AML-193 (cell line): ENCODE measurements at places on chromosomes 5 and 9.

- no peak for DNase-seq
Measured at GRCh38 chr5:160349249-160349934, 21.0 kb downstream of the C1QTNF2 start.

DNA sequence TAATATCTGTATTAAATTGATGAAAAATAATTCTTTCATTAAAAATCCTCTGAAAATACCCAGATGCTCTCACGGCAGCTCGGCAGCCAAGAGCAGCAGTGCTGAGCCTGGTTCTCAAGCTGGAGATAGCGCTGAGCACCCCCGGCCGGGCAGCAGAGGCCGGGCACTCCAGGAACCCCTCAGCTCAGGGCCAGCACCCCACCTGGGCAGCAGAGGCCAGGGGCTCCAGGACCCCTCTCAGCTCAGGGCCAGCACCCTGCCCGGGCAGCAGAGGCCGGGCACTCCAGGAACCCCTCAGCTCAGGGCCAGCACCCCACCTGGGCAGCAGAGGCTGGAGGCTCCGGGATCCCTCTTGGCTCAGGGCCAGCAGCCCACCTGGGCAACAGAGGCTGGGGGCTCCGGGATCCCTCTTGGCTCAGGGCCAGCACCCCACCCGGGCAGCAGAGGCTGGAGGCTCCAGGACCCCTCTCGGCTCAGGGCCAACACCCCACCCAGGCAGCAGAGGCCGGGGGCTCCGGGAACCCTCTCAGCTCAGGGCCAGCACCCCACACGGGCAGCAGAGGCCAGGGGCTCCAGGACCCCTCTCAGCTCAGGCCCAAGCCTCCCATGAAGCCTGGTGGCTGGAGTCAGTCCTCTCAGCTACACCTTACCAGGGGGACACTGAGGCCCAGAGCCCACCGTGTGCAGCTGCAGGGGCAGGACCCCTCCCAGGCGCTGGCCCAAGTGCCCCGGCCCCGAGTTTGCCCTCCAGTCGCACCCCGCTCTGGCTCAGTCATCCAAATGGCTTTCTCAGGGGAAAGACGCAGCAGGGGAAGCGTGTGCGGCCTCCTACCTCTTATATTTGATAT is 21.7 kb downstream of the CLPTM1L start:
- no peak for DNase-seq

DNA sequence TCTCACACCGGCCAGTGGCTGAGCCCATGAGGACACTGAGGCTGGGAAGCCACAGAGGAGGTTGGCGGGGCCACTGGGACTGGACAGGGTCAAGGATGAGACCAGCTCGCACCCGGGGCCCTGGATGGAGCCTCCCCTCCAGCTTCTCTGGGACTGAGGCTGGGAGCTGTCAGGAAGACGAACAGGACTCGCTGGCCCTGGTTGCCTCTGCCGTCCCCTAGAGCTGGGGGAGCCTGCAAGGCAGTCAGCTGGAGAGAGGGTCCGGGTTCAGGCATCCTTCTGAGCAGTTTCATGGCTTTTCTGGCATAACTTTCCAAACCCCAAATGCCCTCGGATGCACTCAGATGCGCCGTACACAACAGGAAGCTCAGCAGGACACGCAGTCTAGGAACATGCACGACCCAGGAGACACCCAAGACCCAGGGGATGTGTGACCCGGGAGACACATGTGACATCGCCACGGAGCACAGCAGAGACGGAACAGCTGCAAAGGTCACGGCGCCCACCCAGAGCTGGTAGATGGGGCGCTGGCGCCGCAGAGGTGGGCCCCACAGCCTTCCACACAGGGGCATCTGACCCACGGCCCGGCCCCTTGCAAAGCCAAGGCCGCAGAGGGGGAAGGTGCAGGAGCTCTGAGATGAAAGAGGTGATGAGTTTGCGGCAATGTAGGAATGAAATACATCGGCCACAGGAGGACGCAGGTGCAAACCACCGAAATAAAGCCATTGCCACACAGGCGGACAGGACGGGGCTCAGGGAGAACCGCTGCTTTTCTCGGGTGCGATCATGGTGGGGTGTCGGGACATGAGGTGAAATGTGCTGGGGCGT is 17.1 kb downstream of the TPPP start:
- DNase-seq = no peak

DNA sequence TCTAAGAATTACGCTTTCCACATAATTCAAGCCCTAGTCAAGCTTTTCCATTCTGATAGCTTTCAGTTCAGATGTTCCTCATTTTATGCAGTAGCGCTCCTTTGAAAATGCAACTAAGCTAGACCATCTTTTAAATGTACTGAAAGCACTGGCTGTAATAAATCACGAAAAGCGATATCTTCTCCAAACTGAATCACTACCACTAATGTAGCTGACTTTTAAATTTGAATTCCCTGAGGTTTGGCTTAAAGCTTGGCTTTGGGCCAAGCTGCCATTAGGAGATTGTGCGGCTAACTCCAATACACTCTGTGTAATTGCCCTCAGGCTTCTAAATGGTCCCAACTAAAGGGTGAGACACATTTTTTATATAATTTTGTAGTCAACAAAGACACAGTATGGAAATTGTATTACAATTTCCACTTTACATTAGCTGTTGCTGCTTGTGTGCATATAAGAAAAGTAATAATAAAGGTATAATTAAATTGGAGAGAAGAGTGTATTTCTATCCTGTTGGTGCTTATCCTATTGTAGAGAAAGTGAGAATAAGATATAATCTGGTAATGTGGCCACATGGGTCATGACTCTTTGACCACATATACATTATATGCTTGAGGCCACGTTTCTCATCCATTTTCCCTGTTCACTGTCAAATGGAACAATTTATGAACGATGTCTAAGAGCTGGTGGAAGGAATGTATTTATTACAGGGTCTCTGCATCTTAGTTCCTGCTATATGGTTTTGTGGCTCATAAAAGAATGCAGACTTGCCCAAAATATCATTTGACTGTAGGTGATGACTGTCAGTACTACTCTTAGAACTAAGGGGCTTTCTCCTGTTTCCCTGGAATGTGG is 118.7 kb upstream of the TAF11L2 start:
- no peak for DNase-seq

DNA sequence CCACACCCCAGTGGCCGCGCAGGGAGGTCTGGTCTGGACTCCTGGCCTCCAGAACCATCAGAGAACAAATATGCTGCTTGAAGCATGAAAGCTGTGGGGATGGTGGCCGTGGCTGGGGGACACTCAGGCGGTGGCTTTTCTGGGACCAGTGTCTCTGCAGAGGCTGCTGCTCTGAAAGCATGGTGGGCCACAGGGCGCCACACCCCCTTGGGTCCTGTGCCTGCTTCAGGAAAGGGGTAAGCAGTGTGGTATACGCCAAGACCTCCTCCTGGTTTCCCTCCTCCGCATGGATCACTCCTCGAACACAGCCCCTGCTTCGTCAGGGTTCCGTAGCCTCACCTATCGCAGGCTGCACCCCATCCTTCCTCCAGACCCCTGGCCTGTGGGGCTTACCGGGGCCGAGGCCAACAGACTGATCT is 19.7 kb upstream of the TERT start:
- no peak for DNase-seq

DNA sequence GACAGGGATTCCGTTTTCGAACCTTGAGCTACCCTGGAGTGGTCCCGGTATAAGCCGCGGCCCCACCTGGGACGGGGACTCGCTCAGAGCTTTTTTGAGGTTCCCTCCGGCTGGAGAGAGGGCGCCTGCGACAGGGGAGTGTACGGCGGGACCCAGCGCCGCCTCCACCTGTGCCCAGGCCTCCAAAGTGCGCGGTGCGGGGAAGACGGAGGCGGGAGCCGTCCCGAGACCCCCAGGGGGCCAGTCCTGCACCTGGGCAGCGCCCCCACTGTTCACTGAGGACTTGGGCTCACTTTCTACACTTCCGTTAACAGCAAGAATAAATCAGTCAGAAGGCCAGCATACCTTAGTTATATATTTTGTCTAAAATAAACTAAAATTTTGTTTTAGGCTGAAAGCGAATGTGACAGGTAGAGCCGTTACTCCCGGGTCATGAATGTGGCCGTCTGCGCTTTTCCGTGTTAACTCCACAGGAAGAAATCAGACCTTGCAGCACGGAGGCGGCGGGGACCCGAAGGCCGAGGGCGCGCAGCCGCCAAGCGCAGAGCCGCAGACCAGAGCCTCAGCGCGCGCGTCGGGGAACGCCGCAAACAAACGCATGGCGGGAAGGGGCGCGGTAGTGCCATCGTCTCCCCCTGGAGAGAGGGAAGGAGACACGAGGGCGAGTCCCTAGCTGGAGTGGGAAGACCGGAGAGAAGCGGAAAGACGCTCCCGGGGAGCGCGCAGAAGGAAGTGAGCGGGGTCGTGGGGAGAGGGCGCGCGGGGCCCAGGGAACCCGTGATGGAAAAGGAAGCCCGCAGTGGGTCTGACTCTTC is 14.1 kb downstream of the TRIM7 start:
- no peak for DNase-seq

GRCh38 chr9:7500521-7500920 is 299.1 kb downstream of the DMAC1 start:
- no peak for DNase-seq

DNA sequence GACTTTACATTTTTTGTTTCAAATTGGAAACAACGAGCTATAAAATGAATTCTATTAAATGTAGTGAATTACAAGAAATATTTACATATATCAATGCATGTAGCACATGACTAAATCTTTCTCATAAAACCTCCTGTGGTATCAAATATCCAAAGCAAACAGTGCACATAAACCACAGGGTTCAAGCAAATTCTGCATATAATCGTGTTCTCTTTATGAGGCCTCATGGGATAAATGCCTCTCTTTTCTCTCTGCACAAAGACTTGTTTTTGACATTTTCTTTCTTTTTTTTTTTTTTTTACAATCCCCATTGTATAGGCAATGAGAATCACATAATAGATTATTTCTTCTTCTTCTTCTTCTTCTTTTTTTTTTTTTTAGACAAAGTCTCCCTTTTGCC is 1117.2 kb upstream of the DMAC1 start:
- DNase-seq = no peak

DNA sequence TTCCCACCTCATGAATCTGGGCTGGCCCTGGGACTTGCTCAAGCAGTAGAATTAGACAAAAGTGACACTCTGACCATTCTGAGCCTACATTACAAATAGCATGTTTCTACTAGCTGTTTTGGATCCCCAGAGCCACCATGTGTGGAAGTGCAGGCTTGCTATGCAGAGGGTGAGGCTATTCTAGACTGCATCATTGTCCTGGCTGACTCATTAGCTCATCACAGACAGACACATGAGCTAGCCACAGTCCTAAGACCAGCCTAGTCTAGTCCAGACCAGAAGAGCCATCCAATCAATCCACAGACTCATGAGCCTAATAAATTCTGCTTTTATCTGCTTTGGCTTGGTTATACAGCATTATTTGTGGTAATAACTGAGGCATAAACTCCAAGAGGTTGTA is 351.9 kb downstream of the PRELID2 start:
- DNase-seq = no peak

DNA sequence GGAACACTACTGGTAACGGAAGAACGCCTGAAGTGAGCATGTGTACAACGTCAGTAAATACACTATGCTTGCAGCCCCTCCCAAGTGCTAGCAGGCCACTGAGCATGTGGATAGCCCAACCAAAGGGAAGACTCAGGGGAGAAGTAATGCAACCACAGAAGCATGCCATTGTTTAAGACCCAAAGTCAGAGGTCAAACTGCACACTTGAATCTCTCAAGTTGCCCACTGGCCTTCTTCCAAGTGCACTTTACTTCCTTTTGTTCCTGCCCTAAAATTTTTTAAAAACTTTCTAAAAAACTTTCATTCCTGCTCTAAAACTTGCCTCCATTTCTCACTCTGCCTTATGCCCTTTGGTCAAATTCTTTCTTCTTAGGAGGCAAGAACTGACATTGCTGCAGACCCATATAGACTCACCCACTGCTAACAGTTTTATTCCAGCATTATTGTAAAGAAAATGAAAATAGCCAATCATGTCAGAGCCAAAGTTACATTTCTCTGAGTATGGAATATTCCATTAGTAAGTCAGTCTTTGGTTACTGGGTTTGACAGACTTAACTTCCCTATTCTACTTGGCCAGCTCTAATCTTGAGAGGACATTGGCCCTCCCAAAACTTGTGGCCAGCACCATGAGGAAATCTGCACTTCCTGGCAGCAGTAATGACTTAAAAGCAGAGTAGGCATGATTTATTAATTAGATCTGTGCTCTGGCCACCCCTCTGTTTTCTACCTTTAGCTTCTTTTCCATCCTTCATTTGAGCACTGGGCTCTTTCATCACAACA is 76.9 kb downstream of the TSSK1B start:
- DNase-seq = peak; percentile 40

GRCh38 chr9:92669527-92669889 is 423 bp downstream of the IPPK start:
- no peak for DNase-seq

DNA sequence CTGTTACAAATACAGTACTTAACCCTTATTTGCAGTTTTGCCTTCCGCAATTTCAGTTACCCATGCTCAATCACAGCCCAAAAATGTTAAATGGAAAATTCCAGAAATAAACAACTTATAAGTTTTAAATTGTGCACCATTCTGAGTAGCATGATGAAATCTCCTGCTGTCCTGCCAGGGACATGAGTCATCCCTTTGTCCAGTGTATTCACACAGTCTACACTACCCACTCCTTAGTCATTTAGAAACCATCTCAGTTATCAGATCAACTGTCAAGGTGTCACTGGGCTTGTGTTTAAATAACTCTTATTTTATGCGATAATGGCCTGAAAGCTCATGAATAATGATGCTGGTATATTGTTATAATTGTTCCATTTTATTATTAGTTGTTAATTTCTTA is 95.8 kb downstream of the PLCXD3 start:
- no peak for DNase-seq

DNA sequence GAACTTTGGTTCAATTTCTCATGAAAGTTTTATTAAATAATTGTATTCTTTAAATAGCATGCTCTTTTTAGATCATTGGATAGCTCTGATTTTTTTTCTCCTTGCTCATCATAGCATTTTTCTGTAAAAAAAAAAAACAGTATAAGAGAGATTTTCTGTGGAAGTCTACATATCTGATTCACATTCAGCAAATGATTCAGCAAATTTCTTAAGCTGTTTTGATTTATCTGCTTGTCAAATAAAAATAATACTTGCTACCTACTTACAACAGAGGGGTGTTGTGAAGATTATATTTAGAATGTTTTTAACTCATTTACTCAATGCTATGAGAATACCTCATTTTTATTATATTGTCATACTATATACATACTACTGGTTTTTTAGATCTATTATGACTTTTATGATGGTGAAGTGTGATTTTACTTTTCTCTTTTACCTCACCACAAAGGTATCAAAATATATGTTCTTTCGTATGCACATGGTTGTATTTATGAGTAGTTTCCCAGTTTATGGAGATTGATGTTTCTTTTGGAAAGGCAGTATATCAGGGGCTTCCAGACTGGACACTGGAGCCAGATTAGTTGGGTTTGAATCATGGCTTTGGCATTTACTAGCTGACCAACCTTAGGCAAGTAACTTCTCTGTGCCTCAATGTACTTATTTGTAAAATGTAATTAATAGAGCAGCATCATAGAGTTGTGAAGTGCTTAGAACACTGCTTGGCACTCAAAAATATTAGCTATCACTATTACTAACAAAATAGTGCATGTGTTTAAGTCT is 25.5 kb downstream of the TNPO1 start:
- no peak for DNase-seq
